IMR-90 (cell line): ENCODE measurements at places on chromosomes 16 and 17. TPM values are rescaled to one million over a fixed set of nuclear protein-coding genes. Genes with fewer than 3 reads are reported as not detected.

Gene GDPD3
- polyA plus RNA-seq, result 2.8 and 19.5 TPM in 2 replicates

Gene RNF112
- polyA plus RNA-seq, result 5.5 and 5.7 TPM in 2 replicates

Gene DNAI2
- not detected in 2 replicates for polyA plus RNA-seq

Gene PRSS8
- polyA plus RNA-seq, result 0.10 TPM in 1 of 2 replicates, not detected in the other

Gene CA7
- polyA plus RNA-seq, result not detected in 2 replicates

Gene IGSF6
- not detected in 2 replicates for polyA plus RNA-seq

Gene UNK
- 16.9 and 17.3 TPM in 2 replicates for polyA plus RNA-seq

Gene CPNE7
- 17.4 and 17.7 TPM in 2 replicates for polyA plus RNA-seq

Gene ANKRD40CL
- polyA plus RNA-seq, result not detected in 2 replicates

Gene TMEM235
- polyA plus RNA-seq, result not detected in 2 replicates

Gene SOX15
- 0.62 and 1.0 TPM in 2 replicates for polyA plus RNA-seq

Gene HID1
- 1.7 and 2.7 TPM in 2 replicates for polyA plus RNA-seq

Gene SULT1A2
- 0.09 TPM in 1 of 2 replicates, not detected in the other for polyA plus RNA-seq

Gene TBC1D26
- polyA plus RNA-seq, result 0.02 and 0.04 TPM in 2 replicates

Gene ASGR1
- polyA plus RNA-seq, result 3.8 and 4.2 TPM in 2 replicates

Gene KIAA0753
- polyA plus RNA-seq, result 6.8 and 10.2 TPM in 2 replicates

Gene GLTPD2
- not detected in 2 replicates for polyA plus RNA-seq

Gene KRT15
- polyA plus RNA-seq, result 5.3 and 7.6 TPM in 2 replicates

Gene RAB11FIP4
- polyA plus RNA-seq, result 0.59 and 0.68 TPM in 2 replicates

Gene HOXB3
- polyA plus RNA-seq, result 59.6 and 76.4 TPM in 2 replicates

Gene NPIPB13
- polyA plus RNA-seq, result 4.4 and 4.5 TPM in 2 replicates

Gene KRTAP4-1
- not detected in 2 replicates for polyA plus RNA-seq

Gene MED31
- polyA plus RNA-seq, result 11.6 and 13.9 TPM in 2 replicates

Gene ST6GALNAC1
- not detected in 2 replicates for polyA plus RNA-seq

Gene TBC1D3H
- not detected in 2 replicates for polyA plus RNA-seq
